ENCODE measurements at places on chromosomes 16 and 17.

DNA sequence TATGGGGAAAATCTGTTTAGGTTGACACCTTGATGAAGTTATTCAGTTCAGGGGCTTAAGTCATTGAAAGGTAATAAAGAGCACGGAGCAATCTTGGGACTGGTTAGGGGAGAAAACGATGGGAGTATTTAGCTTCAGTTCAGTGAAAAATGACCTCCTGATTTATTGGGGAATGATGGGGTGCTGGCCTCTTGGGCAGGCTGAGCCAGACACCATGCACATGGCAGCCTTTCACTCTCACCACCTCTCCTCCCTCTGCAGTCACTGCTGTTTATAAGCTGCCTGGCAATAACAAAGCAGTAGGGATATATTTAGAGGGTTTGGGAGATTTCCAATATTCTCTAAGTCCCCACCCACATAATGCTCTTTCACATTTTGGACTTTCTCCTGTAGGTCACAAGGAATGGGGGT lies 140.5 kb upstream of the HS3ST2 start:
- DNase-seq = no peak

GRCh38 chr17:30921544-30922196 lies at the start of gene ADAP2:
Gene ADAP2, plus strand, starts transcription at chr17:30921945. Its CDS starts 70 bp downstream, at chr17:30922015.
- no peak for DNase-seq

- DNase-seq = no peak
Observed at GRCh38 chr17:6233856-6234255, 163.7 kb downstream of the WSCD1 start.

DNA sequence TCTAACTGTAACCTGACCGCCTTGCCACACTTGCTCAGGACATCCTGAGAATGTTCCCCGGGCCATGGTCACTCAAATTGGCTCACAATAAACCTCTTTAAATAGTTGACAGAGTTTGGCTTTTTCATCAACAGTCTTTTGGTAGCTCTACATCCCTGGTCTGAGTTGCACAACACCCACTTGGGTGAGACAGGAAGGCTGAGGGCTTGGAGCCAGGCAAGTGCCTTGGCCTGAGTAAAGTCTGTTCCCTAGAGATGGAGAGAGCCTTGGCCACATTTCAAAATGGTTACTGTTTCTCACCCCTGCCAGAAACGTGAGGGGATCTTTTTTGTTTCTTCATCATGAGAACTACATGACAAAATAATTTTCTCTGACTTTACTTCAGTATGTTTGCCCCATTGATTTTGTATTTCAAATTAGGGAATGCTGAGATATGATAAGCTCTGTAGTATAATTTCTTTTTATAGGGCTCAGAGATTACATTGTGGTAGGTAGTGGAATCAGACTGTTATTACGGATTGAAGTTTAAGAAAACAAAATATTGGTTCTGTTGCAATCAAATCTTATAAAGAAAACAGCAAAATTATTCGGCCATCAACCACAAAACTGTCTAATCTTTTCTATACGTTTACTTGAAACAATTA lies 53.9 kb upstream of the NETO2 start:
- DNase-seq = no peak

DNA sequence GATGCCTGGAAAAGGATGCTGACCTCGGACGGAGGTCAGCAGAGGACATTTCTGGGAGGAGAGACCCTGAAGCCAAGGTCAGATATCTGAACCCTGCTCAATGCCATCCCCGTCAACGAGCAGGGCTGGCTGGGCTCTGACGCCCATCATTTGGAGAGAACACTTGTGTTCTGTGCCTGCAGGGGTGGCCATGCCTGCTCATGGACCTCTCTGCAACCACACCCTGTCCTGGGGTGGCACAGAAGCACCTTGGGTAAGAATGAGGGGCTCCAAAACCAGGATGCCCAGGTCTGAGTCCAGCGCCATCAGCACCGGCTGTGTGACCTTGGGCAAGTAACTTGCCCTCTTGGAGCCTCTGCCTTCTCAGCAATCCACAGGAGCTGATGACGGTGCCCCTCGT lies 293.7 kb upstream of the FOXF1 start:
- DNase-seq = no peak

DNA sequence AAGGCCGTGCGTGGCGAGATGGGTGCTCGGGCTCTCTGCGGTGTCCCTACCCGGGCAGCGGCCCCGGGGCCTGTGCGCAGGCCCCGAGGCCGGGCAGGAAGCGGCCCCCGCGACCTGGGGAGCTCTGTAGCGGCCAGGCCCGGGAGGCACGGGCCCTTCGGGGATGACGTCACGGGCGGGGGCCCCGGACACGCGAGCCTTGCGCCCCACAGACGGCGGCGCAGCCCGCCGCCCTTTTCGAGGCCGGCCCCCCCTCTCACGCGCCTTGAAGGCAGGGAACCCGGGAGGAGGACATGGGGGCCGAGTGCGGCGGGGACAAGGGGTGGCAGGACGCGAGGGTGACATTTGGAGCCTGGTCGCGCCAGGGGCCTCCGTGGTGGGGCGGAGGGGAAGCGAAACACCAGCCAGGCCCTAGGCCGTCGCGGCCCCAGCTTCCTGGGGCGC lies 1.1 kb downstream of the RAI1 start:
- peak; percentile 65 for DNase-seq

- no peak for DNase-seq
Observed at GRCh38 chr17:21164620-21165019, 37.9 kb downstream of the DHRS7B start.

GRCh38 chr17:1972487-1973160 lies 52.5 kb downstream of the RTN4RL1 start:
- DNase-seq = no peak

- DNase-seq = no peak
Observed at GRCh38 chr17:1916316-1916715, 86.5 kb downstream of the RPA1 start.

- DNase-seq = no peak
Observed at GRCh38 chr17:44601973-44602372, 44.7 kb downstream of the FZD2 start.

DNA sequence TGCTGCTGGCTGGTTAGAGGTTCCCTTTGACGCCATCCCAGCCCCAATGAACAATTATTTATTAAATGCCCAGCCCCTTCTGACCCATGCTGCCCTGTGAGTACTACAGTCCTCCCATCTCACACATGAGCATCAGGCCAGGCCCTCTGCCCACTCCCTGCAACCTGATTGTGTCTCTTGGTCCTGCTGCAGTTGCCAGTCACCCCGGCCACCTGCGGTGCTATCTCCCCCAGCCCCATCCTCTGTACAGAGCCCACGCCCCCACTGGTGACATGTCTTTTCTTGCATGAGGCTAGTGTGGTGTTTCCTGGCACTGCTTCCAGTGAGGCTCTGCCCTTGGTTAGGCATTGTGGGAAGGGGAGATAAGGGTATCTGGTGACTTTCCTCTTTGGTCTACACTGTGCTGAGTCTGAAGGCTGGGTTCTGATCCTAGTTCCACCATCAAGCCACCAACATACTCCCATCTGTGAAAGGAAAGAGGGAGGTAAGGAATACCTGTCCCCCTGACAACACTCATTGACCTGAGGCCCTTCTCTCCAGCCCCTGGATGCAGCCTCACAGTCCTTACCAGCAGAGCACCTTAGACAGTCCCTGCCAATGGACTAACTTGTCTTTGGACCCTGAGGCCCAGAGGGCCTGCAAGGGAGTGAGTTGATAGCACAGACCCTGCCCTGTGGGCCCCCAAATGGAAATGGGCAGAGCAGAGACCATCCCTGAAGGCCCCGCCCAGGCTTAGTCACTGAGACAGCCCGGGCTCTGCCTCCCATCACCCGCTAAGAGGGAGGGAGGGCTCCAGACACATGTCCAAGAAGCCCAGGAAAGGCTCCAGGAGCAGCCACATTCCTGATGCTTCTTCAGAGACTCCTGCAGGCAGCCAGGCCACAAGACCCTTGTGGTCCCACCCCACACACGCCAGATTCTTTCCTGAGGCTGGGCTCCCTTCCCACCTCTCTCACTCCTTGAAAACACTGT lies 11.3 kb downstream of the CX3CL1 start:
- DNase-seq = no peak

DNA sequence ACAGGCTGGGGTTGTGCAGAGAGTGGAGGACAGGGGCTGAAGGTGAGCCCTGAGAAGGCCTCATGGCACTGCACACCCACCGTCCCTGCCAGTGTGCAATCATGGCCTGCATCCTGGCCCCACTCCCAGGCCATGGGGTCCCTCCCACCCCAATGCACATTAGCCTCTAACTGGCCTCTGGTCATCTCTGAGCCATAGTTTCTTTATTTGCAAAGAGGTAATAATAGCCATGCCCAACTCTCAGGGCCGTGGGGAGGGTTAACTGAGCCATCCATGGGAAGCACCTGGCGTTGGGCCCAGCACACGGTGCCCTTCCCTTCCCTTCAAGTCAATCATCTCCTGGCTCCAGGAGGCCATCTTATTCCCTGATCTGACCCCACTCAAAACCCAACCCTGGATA lies 10.8 kb upstream of the ITGA3 start:
- DNase-seq = no peak

- DNase-seq = no peak
Observed at GRCh38 chr16:89320782-89321501, 103.4 kb downstream of the ZNF778 start.

DNA sequence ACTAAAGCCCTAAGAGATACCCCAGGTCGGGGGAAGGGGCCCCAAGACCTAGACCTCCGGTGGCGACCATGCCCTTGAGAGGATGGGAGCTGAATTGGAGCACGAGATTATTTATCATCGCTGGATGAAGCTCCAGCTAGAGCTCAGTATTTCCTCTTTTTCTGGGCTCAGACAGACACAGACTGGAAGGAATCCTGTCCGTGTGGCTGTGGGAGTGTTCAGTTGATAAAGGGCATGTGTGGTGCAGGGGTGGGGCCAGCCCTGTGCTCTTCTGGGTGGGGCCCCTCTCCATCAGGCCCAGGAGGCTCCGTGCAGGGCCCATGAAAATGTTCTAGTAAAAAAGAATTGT lies 6.3 kb upstream of the CBX4 start:
- DNase-seq = no peak

DNA sequence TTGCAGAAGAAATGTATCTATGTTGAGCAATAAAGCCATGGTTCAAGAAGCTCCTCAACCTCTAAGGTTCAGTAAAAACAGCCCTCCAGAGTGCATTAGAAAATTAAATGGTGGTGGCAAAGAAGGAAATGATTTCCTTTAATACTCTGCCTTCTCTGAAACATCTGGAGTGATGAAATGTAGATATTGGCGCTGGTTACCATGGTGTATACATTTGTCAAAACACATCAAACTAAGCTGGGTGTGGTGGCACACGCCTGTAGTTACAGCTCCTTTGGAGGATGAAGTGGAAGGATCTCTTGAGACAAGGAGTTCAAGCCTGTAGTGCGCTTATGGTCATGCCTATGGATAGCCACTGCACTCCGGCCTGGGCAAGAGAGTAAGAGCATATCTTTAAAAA lies 6.0 kb downstream of the CAPNS2 start:
- no peak for DNase-seq

GRCh38 chr17:80936723-80937122 lies 54.9 kb upstream of the CHMP6 start:
- no peak for DNase-seq

- no peak for DNase-seq
Observed at GRCh38 chr17:38741921-38742410, 6.2 kb downstream of the PCGF2 start.
